ENCODE measurements at places on chromosomes 4 and X.

GRCh38 chrX:15530318-15530717 is 29.7 kb downstream of the BMX start:
- DNase-seq = no peak

- no peak for DNase-seq
Observed at GRCh38 chr4:91058345-91058744, 931.2 kb downstream of the CCSER1 start.

GRCh38 chrX:149916745-149917392 is 12.5 kb upstream of the HSFX4 start:
- DNase-seq = no peak

DNA sequence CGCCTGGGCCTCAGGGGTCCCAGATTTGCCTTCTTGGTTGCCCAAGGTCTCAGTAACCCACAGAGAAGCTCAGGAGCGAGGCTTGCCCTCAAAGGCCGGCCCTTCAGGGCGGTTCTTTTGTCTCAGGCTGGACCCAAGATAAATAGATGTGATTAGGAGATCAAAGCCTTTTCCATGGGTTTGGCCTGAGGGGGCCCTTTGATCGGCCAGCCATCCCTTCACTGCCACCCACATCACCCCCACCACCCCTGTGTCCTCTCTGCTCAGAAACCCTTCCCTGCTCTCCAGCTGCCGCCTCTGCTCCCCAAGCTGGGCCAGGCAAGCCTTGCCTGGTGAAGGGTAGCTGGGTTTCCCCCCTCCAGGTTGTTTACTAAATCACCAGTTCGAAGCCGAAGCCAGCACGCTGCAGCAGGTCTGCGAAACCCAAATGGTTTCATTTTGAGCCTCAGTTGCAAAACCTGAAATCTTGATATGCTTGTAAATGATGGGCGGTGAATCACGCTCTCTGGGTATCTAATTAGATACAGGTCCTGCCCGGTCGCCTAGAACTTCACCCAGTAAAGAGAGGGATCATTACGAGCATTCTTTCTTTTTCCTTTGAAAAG is 202.6 kb upstream of the BCOR start:
- DNase-seq = no peak

- no peak for DNase-seq
Observed at GRCh38 chrX:46710927-46711623, 47.8 kb downstream of the SLC9A7 start.

DNA sequence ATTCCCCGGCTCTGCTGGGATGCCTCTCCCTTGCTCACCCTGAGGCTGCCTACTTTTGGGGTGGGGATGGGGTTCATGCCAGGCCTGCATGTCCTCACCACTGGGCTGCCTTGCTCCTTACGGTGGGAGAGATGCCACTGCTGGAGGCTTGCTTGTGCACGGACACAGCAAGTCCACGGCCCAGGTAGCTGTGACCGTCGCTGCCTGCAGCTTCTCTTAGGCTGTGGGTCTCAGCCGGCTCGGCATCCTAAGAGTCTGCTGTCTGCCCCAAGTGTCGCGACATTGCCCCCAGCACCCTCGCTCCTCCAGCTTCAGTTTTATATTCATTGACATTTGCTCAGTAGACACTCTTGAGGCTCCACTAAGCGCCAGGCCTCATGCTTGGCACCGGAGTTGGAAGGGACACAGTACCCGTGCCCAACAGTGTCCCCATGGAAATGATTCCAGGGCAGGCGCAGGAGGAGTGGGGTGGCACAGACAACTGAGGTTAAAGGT is 58.3 kb downstream of the TBC1D14 start:
- no peak for DNase-seq

DNA sequence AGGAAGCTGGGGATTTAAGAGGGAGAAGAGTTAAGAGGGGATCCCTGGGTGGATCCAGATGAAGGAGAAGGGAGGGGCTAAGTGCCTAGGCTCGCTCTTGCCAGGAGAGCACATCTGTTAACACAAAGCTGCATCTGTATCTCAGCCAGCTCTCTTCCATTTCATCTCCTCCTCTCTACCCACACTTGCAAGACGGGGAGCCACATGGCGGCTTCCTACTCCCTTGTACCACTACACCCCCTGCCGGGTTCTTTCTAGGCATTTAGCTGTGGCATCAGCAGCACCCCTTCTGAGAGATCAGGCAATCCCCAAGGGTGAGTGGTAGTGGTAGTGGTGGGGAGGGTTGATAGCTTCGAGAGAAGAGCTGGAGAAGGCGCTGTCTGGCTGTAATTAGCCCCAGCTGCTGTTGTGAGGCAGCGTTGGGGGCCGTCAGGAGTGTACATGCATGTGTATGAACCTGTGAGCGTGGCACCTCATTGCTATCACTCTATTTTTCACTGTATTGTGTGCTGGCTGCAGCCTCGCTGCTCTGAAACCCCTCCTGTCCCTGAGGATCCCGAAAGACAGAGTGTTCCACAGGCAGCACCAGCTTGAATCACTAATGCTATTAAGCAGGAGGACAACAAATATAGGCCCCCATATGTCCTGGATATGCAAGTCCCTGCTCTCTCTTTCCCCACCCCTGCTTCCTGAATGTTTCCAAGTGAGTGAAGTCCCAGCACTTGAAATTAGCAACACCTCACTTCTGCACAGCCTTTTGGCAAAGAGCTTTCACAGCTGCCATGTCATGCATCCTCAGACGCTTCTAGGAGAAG is 73.7 kb downstream of the RTL9 start:
- DNase-seq = no peak

DNA sequence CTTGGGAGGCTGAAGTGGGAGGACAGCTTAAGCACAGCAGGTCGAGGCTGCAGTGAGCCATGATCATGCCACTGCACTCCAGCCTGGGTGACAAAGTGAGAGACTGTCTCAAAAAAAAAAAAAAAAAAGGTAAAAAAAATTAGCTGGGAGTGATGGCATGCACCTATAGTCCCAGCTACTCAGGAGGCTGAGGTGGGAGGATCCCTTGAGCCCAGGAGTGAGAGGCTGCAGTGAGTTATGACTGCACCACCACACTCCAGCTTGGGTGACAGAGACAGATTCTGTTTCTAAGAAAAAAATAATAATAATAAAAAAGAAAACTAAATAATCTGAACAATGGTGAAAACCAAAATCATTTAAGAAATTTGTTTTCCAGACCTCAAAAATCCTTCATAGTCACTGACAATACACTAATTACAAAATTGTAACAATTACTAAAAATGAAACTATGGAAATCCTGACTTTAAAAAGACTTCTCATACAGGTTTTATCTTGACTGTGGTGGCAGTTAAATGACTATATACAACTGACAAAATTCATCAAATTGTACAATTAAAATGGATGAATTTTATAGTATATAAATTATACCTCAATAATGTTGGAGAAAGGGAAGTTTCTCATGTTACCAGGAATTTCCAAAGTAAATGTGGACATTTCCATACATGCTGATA is 31.3 kb downstream of the PHF8 start:
- no peak for DNase-seq

DNA sequence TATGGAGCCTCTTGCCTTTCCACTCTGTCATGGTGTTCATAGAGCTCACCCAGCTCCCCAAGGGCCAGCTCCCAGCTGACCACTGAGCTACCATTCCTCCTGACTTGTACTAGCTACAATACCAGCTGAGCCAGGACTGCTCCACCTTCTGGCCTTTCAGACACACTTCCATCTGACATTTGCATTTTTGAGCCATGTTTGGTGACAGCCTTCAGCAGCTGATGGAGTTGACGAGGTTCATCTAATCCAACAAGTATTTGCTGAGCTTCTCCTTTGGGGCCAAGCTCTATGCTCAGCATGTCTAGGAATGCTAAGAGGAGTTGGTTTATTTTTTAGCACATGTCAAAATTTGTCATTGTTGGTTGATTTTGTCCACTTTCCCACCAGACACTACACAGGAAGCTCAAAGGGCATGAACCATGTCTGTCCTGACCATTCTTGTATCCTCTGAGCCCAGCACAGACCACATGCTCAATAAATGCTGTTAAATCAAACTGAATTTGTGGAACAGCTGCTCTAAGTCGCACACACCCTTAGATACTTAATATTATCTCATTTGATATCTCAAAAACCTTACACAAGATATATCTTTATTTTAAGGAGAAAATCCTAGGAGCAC is 142.6 kb upstream of the PPARGC1A start:
- DNase-seq = no peak

- peak; percentile 77 for DNase-seq
Observed at GRCh38 chrX:103686199-103687072, at the start of gene MORF4L2. Gene MORF4L2 (minus strand): TSS chrX:103686699. CDS start chrX:103677027, 9,672 bp downstream.

DNA sequence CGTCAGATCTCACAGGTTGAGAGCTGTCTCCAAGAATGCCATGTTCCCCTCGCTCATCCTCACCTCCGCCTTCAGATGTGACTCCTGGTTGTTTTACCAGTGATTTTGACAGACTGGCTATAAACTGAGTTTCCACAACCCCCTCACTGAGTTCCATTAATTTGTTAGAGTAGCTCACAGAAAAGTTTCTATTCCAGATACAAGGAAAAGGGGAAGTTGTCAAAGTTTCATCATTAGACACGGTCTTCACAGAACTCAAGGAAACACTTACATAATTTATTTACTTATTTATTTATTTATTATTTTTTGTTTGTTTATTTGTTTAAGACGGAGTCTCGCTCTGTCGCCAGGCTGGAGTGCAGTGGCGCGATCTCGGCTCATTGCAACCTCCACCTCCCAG is 55.7 kb upstream of the IQSEC2 start:
- DNase-seq = no peak

DNA sequence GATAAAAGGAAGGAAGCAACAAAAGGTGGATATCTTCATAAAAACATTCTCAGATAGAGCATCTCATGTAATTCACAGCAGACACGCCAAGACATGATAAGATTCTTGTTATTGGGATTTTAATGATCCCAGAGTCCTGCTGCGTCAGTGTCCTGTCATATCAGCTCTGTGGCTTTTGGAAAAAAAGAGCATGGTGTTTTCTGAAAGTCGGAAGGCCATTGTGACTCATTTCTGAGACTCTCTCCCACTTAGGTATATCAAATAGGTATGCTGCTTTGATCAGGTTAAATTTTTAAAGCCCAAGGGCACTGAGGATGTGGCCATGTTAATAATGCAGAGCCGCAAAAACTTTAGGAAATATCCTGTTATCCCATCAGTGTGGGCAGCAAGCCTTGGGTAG is 481.0 kb downstream of the KCNIP4 start:
- DNase-seq = no peak

- DNase-seq = no peak
Observed at GRCh38 chr4:41280010-41280409, 23.3 kb downstream of the UCHL1 start.

- DNase-seq = no peak
Observed at GRCh38 chr4:72432282-72432681, 136.7 kb downstream of the ADAMTS3 start.

DNA sequence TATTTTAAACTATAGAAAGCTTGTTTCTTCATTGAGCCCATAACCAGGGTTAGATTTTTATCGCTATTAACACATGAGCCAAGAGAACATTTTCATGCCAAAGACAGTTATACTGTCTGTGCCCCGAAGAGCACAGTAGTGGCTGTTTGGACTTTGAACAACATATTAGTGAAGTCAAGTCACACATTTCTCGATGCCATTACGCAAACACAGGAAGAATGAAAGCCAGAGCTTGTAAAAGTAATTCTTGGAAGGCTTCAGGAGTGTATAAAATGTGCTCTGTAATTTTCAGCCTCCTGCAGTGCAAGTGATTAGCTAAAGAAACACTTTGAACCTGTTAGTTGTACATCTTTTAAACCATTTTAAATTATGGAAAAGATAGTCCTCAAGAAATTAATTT is 590.7 kb upstream of the PITX2 start:
- no peak for DNase-seq

DNA sequence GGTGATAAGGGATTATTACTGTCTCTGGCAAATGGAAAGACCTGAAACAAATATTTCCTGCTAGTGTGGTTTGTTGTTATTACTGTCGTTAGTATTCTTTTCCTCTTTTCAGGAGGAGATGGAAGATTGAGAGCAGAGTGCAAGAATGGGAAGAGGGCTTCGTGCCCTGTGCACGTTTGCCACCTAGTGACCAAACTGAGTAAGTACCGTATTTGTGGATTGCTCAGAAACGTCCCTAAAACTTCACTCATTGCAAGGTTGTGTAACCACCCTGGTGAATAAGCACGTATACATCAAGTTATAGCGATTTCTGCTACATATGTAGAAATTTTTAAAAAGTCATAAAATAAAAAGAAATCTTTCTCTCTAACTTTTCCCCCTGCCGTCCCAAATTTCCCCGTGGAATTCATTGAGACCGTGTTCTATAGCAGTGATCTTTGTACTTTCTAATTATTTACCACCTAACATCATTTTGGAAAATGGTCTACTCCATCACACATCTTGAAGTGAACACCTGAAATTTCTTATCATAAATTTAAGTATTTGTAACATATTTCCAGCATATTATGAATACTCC is 24.3 kb downstream of the LINC00632 start:
- DNase-seq = no peak

Measured in NK-92 treated with Interleukin-12 subunit alpha and Interleukin-12 subunit beta, amount 100 ng/mL, for 24 hours (cell line).